ENCODE measurements at places on chromosomes 5 and 9.
A peak's percentile ranks its signal among the peaks of the same experiment; 100 is the strongest.

GRCh38 chr9:22423566-22423965 is 23.1 kb upstream of the DMRTA1 start:
- no peak for DNase-seq

DNA sequence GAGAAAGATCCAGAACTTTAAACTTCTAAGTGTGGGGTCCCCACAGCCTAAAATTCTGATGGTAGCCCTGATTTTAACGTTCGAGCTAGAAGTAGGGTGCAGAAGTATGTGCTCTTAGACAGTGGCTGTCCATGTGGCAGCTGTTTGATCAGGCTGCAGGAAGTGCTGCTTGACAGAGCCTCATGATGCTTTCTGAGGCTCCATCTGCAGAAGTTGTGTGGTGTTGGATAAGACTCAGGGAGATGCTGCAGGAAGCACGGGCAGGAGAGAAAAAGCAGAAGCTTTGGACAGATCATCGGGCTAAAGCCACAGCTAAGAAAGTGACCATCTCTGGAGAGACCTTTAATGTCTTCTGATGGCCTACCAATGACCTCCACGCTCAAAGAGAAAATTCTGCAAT is 8.1 kb downstream of the MTMR12 start:
- DNase-seq = peak; percentile 79

DNA sequence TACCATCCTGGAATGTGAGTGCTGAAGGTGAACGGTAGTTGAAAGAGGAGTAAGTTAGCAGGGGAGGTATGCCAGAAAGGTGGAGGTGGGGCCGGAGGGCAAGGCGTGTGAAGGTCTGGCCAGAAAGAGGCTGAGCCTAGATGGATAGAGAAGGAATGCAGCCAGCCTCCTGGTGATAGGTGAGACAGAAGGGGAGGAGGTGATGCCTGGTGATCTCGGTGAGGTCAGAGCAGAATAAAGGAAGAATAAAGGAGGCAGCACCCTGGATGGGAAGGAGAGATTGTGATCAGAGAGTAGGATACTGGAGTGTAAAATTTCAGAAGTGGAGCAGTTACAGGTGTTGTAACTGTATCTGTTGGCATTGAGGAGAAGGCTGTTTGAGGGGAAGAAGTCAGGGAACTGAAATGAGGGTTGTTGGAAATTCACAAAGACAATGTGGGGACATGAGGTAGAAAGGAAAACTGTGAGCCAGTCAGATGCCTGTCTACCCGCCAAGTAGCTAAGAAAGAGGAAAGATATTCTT is 2.0 kb downstream of the GNG10 start:
- DNase-seq = no peak

DNA sequence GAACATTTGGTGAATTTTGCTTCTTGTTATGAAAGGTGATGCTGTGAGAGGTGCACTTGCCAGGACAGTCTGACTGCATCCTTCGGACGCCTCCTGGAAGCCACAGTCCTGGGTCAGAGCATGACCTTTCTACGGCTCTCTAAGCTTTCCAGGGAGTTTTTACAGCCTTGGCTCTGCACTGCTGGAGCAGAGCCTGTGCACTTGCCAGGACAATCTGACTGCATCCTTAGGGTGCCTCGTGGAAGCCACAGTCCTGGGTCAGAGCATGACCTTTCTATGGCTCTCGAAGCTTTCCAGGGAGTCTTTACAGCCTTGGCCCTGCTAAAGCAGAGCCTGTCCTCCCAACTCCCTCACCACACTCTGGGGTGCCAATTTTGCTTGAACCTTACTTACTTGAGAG is 49.6 kb downstream of the CCDC180 start:
- no peak for DNase-seq

GRCh38 chr5:1748271-1748670 is 51.4 kb downstream of the MRPL36 start:
- no peak for DNase-seq

DNA sequence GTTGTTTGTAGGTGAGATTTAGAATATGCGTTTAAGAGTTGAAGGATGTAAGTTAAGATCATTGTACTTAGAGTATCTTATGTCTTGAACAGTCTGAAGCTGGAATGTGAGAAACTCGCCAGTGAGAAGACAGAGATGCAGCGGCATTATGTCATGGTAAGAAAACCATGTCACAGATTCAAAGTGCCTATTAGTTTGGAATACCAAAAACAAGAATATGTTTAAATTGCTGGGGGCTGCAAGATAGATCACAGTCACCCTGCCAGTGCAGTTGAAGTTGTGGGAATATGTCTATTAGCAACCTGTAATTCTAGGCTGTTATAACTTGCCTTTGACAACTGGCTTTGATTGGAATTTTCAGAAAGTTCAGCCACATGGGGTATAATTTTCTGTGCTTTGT is 3.0 kb downstream of the TLE4 start:
- no peak for DNase-seq

GRCh38 chr5:16464664-16465543 is 696 bp downstream of the ZNF622 start:
- DNase-seq = peak; percentile 19

GRCh38 chr5:59266410-59266809 is 627.1 kb downstream of the PDE4D start:
- no peak for DNase-seq

- peak; percentile 87 for DNase-seq
Observed at GRCh38 chr9:81489046-81489445, 200.3 kb downstream of the TLE1 start.

GRCh38 chr9:93893194-93893593 is 62.0 kb downstream of the BARX1 start:
- no peak for DNase-seq

- DNase-seq = peak; percentile 49
Observed at GRCh38 chr9:36136272-36136893, at the start of gene GLIPR2. GLIPR2 (plus strand) TSS chr9:36136733; CDS start chr9:36136779, 46 bp downstream.

DNA sequence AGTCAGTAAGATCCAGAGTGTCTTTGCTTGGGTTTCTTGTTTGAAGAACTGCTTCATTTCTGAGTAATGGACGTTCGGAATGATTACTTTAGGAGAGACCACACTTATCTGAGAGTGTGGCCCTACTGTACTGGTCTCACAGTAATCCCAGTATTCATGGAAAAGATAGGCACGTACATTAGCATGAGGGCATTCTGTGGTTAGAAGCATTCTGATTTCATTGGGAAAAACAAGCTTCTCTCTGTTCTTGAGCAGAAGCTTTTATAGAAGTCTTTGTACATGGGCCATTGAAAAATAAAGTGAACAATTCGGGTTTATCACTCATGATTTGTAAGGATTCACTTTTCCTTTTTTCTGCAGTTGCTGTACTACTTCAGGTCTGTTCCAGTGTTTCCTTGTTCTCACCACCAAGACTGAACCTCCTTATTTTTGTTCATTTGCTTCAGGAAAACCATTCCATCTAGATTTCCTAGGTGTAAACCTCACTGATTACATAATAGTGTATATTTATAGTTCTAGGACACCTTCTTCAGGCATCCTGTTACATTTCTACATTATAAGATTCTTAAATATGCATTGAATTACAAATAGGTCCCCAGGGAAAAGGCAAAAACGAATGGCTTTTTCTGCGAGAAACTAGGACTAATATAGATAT is 10.1 kb downstream of the TGFBR1 start:
- DNase-seq = no peak

DNA sequence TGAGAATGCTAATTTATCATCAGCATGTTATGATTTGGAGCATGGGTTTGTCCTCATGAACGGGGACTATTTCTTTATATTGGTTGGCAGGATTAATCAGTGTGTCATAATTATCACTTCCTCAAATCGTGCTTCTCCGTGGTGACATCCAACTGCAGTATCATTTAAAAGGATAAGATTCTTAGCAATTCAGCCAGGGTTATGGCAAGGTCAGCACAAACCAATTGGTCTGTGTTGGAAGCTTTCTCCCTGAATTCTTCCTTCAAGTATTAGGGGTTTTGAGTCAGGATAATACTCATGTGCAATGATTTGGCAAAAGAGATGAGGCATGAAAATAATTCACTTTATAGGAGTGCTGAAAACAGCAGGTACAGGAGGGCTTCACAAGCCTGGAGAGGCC is 5.5 kb upstream of the CAMLG start:
- DNase-seq = no peak

GRCh38 chr5:21642312-21642711 is 1210.8 kb downstream of the CDH12 start:
- no peak for DNase-seq

GRCh38 chr5:132655821-132656773 is 1.9 kb upstream of the IL13 start:
- DNase-seq = no peak

DNA sequence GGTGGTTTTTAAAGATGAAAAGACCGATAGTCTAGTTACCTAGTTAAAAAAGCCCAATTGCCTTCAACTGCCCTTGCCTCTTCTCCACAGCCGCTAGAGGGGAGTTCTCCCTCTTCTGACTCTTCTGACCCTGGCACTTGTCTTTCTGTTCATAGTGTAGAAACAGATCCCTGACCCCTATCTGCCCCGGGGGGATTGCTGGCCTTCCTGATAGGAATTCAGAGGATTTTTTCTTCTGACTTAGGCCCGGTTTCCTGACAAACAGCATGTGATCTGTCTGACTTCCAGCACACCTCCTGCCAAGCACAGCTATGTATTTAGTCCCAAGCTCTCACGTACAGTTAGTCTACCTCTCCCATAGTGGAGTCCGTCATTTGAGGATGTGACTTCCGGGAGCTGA is 5.0 kb upstream of the TMEM268 start:
- DNase-seq = no peak

- DNase-seq = no peak
Observed at GRCh38 chr5:146213210-146213826, 9.9 kb downstream of the RBM27 start.

DNA sequence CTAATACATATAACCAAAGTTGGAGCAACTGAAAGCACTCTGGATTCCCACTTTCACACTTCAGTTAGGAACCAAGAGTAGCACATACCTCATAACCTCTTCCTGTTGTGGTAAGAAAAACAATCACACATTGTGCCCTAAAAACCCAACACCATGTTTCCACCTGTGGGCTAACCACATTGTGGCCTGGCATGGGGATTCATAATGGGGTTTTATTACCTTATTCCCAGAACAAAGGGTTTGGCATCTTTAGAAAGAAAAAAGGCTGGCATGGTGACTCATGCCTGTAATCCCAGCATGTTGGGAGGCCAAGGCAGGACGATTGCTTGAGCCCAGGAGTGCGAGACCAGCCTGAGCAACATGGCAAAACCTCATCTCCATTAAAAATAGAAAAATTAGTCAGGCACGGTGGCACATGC is 60.6 kb downstream of the HSD17B3 start:
- no peak for DNase-seq

DNA sequence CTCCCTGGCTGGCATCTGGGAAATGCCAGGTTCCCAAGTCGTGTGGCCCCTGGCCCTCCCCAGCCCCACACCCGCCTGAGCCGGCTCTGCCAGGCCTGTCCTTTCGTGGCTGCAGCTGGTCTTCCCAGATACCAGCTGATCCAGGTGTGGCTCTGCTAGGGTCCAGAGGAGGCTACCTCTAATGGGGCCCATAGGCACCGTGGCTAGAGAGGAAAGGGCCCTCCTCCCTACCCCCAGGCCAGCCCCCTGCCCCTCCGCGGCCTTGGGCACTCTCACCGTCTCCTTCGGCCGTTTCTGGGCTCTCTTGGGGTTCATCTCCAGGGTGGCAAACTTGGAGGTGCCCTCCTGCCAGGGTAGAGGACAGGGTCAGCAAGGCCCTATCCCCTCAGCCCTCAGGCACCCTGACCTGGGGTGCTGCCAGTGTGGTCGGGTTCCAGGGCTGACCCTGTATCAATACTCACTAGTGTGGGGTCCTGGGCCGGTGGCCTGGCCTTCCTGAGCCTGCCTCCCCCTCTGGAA is 17.0 kb downstream of the RALGDS start:
- no peak for DNase-seq

- no peak for DNase-seq
Observed at GRCh38 chr5:36946101-36946500, 69.5 kb downstream of the NIPBL start.

GRCh38 chr5:14144586-14145434 is 1.7 kb downstream of the TRIO start:
- peak; percentile 82 for DNase-seq

DNA sequence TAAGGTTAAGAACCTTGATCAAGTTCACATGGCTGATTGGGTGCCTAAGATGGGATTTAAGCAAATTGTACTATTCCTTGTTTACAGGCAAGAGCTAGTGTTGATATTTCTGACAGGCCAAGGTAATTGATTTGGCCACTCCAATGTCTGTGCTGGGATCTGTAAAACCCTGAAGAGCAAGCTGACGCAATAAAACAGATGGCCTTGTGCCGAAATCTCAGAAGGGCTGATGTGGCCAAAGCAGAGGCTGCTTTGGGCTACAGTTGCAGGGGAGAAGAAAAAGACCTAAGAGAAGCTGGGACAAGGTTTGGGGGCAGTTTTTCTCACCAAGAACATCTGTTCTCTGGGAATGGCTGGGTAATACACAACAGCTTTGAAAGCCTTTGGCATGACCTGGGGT is 463.2 kb upstream of the ZNF608 start:
- DNase-seq = no peak

GRCh38 chr5:133081703-133082102 is 29.9 kb downstream of the HSPA4 start:
- DNase-seq = no peak

DNA sequence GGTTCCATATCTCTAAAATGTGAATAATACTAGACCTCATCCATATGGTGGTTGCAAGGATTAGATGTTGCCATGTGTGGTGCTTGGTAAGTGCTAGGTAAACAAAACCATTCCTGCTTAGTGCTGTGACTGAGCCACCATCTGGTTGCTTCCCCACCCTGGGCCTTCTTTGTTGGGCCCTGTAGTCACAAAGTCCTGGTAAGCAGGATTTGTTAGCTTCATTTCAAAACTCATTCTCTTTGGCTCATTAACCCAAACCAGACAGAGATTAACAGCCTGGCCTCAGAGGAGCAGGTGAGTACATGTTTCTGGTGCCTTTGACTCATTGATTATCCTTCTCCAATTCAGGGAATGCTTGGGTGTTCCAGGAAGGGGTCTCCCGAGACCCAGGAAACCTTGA is 240.2 kb downstream of the ARHGAP26 start:
- no peak for DNase-seq

Data from Kasumi-1 (cell line).